ENCODE measurements at places on chromosomes 12 and 14. TPM values are rescaled to one million over a fixed set of nuclear protein-coding genes. Genes with fewer than 3 reads are reported as not detected.

DNA sequence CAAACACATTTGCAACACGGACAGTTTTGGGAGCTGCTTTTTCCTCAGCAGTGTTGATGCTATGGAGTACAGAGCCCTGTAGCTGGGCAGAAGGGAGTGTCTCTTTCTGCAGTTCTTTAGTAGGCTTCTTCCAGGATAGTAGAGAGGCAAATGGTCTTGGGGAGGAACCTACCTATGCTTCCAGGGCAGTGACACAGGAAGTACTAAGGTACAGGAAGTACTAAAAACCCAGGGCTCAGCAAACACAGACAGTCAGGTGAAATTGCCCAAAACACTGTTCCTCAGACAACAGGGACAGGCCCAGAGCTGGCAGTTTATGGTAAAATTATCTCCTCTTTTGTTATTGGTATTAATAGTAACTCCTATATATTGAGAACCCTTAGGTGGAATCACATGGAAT, 217.6 kb downstream of the TTC8 start:
- no peaks in the 10 kb centered on the region for H3K27me3 ChIP-seq
- DNase-seq, result no peak
- peaks cover 23% of the 10 kb centered on the region for H3K4me1 ChIP-seq

GRCh38 chr12:32679920-32680237, 778 bp downstream of the DNM1L start:
- H3K4me3 ChIP-seq, result peak overlapping the region; percentile 68
- H3K27ac ChIP-seq, result peak overlapping the region; percentile 85
- DNase-seq, result no peak

GRCh38 chr12:108517288-108518100, 2.4 kb downstream of the FICD start:
- H3K27ac ChIP-seq, result no peak overlapping the region
- no peak for DNase-seq
- H3K4me1 ChIP-seq, result peaks cover 26% of the 10 kb centered on the region
- H3K36me3 ChIP-seq, result no peaks in the 10 kb centered on the region

- no peaks in the 10 kb centered on the region for H3K4me1 ChIP-seq
- peak; percentile 25 for DNase-seq
- no peaks in the 10 kb centered on the region for H3K27me3 ChIP-seq
- no peak overlapping the region for H3K27ac ChIP-seq
- H3K36me3 ChIP-seq, result no peaks in the 10 kb centered on the region
- H3K4me3 ChIP-seq, result no peak overlapping the region
Measured at GRCh38 chr12:2291182-2291832, 238.5 kb downstream of the CACNA1C start.

GRCh38 chr12:126667339-126667738, 1599.6 kb upstream of the TMEM132C start:
- no peak overlapping the region for H3K27ac ChIP-seq
- H3K36me3 ChIP-seq, result no peaks in the 10 kb centered on the region
- no peak overlapping the region for H3K4me3 ChIP-seq
- no peaks in the 10 kb centered on the region for H3K4me1 ChIP-seq
- no peaks in the 10 kb centered on the region for H3K27me3 ChIP-seq

GRCh38 chr12:56375598-56376434, 13.2 kb upstream of the APOF start:
- no peaks in the 10 kb centered on the region for H3K36me3 ChIP-seq
- no peak overlapping the region for H3K4me3 ChIP-seq
- no peaks in the 10 kb centered on the region for H3K4me1 ChIP-seq
- no peak overlapping the region for H3K27ac ChIP-seq
- H3K27me3 ChIP-seq, result no peaks in the 10 kb centered on the region

- no peaks in the 10 kb centered on the region for H3K36me3 ChIP-seq
- no peak for DNase-seq
- H3K27me3 ChIP-seq, result no peaks in the 10 kb centered on the region
- no peak overlapping the region for H3K27ac ChIP-seq
- no peak overlapping the region for H3K4me3 ChIP-seq
Measured at GRCh38 chr12:131135786-131136538, 182.3 kb downstream of the ADGRD1 start.

- no peak overlapping the region for H3K27ac ChIP-seq
- no peak overlapping the region for H3K4me3 ChIP-seq
- no peaks in the 10 kb centered on the region for H3K36me3 ChIP-seq
- no peak for DNase-seq
Measured at GRCh38 chr14:58796242-58797009, 158.7 kb downstream of the DACT1 start.

DNA sequence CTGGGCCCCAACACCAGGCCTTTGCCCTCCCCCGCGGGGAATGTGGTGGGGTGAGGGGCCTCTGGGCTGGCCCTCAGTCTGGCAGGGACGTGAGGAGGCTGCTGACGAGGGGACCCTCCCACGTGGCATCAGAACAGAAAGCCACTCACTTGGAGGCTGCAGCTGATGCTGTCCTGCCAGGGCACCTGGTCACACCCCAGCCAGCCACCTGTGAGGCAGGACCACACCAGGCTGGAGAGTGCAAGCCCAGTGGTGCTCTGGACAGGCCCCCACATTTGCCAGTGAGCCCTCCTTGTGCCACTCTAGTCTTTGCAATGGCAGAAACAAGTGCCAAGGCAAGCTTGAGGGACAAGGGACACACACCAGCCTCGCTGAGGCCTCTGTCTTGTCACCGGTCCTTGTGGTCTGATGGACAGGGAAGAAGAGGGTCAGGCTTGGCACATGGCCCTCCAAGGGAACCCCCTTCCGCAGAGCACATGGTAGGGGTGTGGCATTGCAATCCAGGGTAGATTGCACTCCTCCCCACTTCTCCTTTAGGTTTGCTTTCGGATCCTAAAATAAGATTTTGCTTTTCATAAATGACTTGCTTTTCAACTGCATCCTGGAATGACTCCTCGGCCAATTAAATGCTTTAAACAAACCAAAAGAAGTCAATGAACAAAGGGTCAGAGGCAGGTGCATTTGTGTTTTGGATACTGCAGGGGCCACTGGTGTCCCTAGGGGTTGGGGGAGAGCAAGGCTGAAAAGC, 53.7 kb downstream of the CCDC88C start:
- DNase-seq, result no peak
- no peaks in the 10 kb centered on the region for H3K27me3 ChIP-seq
- no peak overlapping the region for H3K27ac ChIP-seq
- H3K4me1 ChIP-seq, result peaks cover 14% of the 10 kb centered on the region

- no peaks in the 10 kb centered on the region for H3K27me3 ChIP-seq
- no peaks in the 10 kb centered on the region for H3K36me3 ChIP-seq
- peaks cover 8% of the 10 kb centered on the region for H3K4me1 ChIP-seq
Measured at GRCh38 chr12:46832130-46832704, 6.4 kb upstream of the SLC38A4 start.

DNA sequence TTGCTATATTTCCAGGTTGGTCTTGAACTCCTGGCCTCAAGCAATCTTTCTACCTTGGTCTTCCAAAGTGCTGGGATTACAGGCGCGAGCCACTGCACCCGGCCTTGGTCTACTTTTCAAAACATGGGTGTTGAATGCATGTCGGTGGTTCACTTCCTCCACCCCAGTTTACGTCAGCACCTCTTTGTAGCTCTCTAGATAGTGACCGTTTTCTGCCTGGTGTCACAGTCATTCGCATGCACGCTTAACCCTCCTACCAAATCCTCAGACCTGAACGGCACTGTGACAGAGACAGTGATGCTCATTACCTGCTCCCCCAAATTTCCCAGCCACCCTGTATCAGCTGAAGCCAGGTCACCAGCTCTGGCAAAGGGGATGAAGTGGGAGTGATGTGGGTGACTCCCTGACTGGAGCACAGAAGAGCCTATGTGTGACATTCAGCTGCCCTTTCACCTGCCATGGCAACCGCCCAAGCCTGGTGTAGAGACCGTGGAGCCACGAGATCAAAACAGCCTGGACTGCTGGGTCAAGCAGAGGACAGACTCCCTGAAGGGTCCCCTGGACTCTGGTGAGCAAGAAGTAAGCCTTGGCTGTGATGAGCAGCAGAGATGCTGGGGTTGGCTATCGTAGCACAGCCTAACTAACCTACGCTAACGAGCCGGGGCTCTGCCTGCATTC, 66.2 kb upstream of the GPR68 start:
- H3K36me3 ChIP-seq, result peaks cover 12% of the 10 kb centered on the region
- H3K4me1 ChIP-seq, result no peaks in the 10 kb centered on the region
- H3K4me3 ChIP-seq, result no peak overlapping the region
- no peaks in the 10 kb centered on the region for H3K27me3 ChIP-seq
- H3K27ac ChIP-seq, result no peak overlapping the region

DNA sequence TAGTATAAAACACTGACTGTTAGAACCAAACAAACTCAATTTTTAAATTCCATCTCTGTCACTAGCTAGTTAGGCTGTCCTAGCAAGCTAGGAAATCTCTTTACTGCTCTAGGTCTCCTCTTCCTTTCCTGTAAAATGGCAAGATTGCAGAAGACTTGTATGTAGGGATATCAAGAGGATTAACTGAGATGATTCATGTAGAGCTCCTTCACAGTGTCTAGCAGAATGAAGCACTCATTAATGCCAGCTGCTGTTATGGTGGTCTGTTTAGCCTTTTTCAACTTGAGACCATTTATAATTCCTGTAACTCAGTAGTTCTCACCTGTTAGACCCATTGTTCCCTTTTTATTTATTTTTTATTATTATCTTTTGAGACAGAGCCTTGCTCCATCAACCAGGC, 67.8 kb upstream of the KCNH3 start:
- DNase-seq, result no peak
- no peak overlapping the region for H3K27ac ChIP-seq
- no peaks in the 10 kb centered on the region for H3K4me1 ChIP-seq
- H3K36me3 ChIP-seq, result no peaks in the 10 kb centered on the region
- no peaks in the 10 kb centered on the region for H3K27me3 ChIP-seq
- no peak overlapping the region for H3K4me3 ChIP-seq

DNA sequence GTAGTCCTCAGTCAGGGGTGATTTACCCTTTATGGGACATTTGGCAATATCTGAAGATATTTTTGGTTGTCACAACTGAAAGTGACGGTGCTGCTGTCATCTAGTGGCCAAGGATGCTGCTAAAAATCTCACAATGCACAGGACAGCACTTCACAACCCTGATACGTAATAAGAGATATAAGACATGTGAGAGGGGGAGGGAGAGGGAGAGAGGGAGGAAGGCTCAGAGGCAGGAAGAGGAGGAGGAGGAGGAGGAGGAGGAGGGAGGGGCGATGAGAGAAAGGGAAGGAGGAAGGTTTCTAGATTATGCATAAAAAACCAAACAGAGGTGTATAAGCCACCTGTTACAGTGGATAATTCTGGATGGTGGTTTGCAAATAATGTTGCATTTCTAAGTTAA, 14.3 kb downstream of the MYL2 start:
- no peak for DNase-seq
- no peak overlapping the region for H3K27ac ChIP-seq
- H3K4me3 ChIP-seq, result no peak overlapping the region
- H3K4me1 ChIP-seq, result no peaks in the 10 kb centered on the region
- no peaks in the 10 kb centered on the region for H3K36me3 ChIP-seq
- no peaks in the 10 kb centered on the region for H3K27me3 ChIP-seq

DNA sequence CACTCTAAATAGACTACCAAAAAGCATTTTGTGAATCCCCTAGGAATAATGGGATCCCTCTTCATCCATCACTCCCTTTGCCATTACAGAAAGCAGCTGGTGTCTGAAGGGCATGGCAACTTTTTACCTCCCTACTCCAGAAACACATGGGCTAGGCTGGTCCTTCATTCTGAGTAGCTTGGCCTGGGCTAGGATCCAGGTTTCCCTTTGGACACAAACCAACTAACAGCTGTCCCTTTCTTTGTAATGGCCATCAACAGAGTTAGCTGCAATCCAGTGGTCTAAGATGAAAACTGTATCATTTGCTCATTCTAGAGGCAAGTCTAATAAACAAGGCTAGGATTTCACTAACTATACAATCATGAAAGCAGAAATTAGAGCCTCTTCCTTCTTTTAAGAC, 7.4 kb downstream of the GRIN2B start:
- H3K36me3 ChIP-seq, result no peaks in the 10 kb centered on the region
- H3K27me3 ChIP-seq, result peaks cover 6% of the 10 kb centered on the region
- no peak overlapping the region for H3K27ac ChIP-seq
- no peak overlapping the region for H3K4me3 ChIP-seq

GRCh38 chr12:69816082-69816481, 8.9 kb upstream of the MYRFL start:
- DNase-seq, result no peak
- H3K27me3 ChIP-seq, result no peaks in the 10 kb centered on the region
- no peak overlapping the region for H3K4me3 ChIP-seq
- no peaks in the 10 kb centered on the region for H3K4me1 ChIP-seq
- no peaks in the 10 kb centered on the region for H3K36me3 ChIP-seq

- DNase-seq, result peak; percentile 69
- no peaks in the 10 kb centered on the region for H3K4me1 ChIP-seq
- peak overlapping the region; percentile 76 for H3K27ac ChIP-seq
- no peaks in the 10 kb centered on the region for H3K36me3 ChIP-seq
- peak overlapping the region; percentile 57 for H3K4me3 ChIP-seq
Measured at GRCh38 chr12:95548539-95549391, 2.5 kb downstream of the USP44 start.

- H3K36me3 ChIP-seq, result no peaks in the 10 kb centered on the region
- no peak for DNase-seq
- H3K4me3 ChIP-seq, result no peak overlapping the region
- no peaks in the 10 kb centered on the region for H3K27me3 ChIP-seq
Measured at GRCh38 chr14:71416392-71416791, 509.1 kb downstream of the PCNX1 start.

KRT71 gene
- total RNA-seq, result not detected

OR6C2 gene
- not detected for total RNA-seq

NUDT14 gene
- 66.9 TPM for total RNA-seq

SLC39A2 gene
- not detected for total RNA-seq

Data from body of pancreas (tissue), 4 donors.